ENCODE measurements at places on chromosomes 6 and 20.

DNA sequence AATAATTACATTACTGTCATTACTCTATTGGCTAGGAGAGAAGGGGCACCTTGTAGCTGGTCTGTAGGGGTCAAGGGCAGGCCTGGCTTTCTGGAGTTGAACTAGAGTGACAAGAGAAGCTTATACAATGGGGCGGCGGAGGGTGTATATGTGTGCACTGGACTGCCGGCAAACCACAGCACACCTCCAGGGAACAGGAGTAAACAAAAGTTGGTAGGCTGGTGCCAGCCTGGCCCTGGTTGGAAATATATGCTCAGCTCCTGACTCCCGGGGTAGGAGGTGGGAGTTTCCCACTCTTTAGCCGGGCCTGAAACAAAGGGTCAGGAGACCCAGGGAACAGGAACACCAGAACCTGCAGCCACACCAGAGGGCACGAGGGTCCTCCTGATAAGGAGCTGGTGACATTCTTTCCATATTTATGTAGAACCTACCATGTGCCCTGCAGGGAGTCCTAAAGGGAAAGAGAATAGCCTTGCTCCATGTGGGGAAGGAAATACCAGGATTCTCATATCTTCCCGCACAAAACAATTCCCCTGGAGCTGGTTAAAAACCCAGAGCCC is 5.1 kb downstream of the C6orf132 start:
- DNase-seq, result no peak

- no peak for DNase-seq
These were observed 732 bp downstream of the CYP24A1 start for GRCh38 chr20:54172856-54173652.

DNA sequence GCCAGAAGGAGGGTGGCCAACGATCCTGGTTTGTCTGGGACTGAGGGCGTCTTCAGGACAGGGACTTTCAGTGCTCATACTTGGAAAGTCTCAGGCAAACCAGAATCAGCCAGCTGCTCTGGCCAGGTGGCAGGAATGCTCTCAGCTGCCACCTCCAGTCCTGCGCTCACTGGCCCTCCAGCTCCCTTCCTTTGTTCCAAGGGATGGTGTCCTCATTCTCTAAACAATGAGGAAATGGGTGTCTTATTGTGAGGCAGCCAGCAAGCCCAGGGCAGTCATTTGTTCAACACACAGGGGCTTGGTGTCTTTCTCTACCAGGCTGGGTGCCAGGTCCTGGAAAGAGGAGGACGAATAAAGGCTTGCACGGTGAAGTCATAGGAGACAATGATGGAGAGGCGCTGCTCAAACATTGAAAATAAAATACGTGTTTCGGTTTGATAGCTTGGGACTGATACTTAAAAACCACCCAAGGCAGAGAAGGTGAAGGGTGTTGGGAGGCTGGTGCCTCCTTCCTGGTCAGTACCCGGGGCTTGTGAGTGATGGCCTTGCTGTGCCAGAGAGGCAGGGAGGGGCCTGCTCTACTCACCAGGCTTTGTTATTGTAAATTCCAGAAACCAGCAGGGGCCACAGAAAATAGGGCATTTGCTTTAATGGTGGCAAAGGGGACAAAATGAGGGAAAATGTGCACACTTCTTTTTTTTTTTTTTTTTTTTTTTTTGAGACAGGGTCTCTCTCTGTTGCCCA is 11.3 kb upstream of the TMEM181 start:
- DNase-seq, result no peak

- no peak for DNase-seq
These were observed 51.9 kb upstream of the EXOC2 start for GRCh38 chr6:744666-745353.

DNA sequence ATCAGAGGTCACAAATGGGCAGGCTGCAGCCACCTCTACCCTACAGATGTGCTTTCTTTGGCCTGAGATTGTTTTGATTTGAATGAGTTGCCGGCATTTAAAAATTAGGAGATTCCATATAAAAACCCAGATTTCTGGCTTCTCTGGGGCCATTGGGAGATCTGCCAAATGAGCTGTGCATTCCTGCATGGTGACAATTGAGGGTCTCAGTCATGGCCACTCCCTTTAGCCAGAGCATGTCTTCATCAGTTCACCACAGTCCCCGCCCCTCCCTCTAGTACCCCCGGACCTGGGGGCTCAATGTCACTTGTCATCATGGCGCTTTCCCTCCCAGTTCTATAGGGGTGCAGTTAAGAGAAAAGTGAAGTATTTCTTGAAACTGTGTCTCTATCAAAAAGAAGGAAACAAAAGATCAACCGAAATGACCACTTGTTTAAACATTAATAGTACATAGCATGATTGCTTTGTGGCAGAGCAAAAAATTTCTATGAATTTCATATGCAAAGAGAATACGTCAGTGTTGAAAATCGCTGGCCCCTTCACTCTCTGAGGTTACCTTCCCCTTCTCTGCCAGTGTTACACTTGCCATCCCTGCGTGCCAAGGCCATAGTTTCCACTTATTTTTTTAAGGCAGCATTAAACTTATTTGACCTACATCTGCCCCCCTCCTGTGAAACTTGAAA is 21.1 kb downstream of the EYA2 start:
- no peak for DNase-seq

DNA sequence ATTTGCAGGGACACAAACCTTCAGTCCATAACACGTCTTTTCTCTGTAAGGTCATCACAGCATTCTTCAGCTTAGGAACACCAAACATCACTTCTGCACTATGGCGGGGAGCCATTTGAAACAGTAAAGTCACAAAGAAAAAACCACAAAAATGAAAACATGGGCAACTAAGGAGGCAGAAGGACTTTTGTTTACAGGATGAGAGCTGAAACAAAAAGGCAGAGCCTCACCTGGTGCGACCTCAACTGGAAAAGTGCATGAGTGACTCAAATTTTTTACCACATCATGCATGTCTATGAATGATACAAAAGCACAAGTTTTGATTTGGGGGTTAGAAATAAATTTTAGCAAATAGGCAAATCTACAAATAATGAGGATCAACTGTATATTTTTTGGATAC is 68.2 kb upstream of the TNFAIP3 start:
- DNase-seq, result peak; percentile 16

GRCh38 chr6:94071835-94072234 is 652.5 kb upstream of the EPHA7 start:
- DNase-seq, result no peak
